ENCODE measurements at places on chromosomes 6 and 20. TPM values are rescaled to one million over a fixed set of nuclear protein-coding genes. Genes with fewer than 3 reads are reported as not detected.

Gene SPATS1
- not detected for total RNA-seq

- H3K4me3 ChIP-seq: no peak overlapping the region
- no peak for DNase-seq
- no peak overlapping the region for H3K27ac ChIP-seq
- no peaks in the 10 kb centered on the region for H3K4me1 ChIP-seq
- no peaks in the 10 kb centered on the region for H3K27me3 ChIP-seq
- H3K36me3 ChIP-seq: peaks cover 38% of the 10 kb centered on the region
Observed at GRCh38 chr6:163565140-163565539, 150.6 kb downstream of the QKI start.

Gene RCAN2
- total RNA-seq: 0.44 TPM

GRCh38 chr20:19824861-19825260, 66.8 kb downstream of the RIN2 start:
- no peak for DNase-seq
- H3K4me1 ChIP-seq: peaks cover 6% of the 10 kb centered on the region
- H3K4me3 ChIP-seq: no peak overlapping the region
- H3K27ac ChIP-seq: no peak overlapping the region
- no peaks in the 10 kb centered on the region for H3K36me3 ChIP-seq

Gene MAFB
- total RNA-seq: not detected

Gene TRIM40
- total RNA-seq: not detected

GRCh38 chr6:90411292-90411781, 114.7 kb upstream of the BACH2 start:
- DNase-seq: peak; percentile 95
- peaks cover 28% of the 10 kb centered on the region for H3K4me1 ChIP-seq
- no peaks in the 10 kb centered on the region for H3K27me3 ChIP-seq
- no peak overlapping the region for H3K4me3 ChIP-seq
- H3K27ac ChIP-seq: peak overlapping the region; percentile 73

Gene ARMH2
- total RNA-seq: not detected

GRCh38 chr6:95087394-95088097, 489.8 kb upstream of the MANEA start:
- no peak overlapping the region for H3K27ac ChIP-seq
- H3K4me1 ChIP-seq: no peaks in the 10 kb centered on the region
- H3K36me3 ChIP-seq: no peaks in the 10 kb centered on the region

- H3K27me3 ChIP-seq: no peaks in the 10 kb centered on the region
- H3K4me3 ChIP-seq: no peak overlapping the region
- no peaks in the 10 kb centered on the region for H3K36me3 ChIP-seq
- no peak for DNase-seq
Observed at GRCh38 chr6:22765015-22765414, 195.6 kb downstream of the HDGFL1 start.

Gene PARD6B
- 80.3 TPM for total RNA-seq

Gene LAMA2
- 2.3 TPM for total RNA-seq

- no peak for DNase-seq
- H3K27me3 ChIP-seq: no peaks in the 10 kb centered on the region
- no peak overlapping the region for H3K27ac ChIP-seq
- H3K4me3 ChIP-seq: no peak overlapping the region
- peaks cover 23% of the 10 kb centered on the region for H3K4me1 ChIP-seq
- H3K36me3 ChIP-seq: peaks cover 13% of the 10 kb centered on the region
Observed at GRCh38 chr6:20538907-20539306, 4.7 kb downstream of the CDKAL1 start.

Gene OR2H1
- total RNA-seq: not detected

Gene TRAPPC3L
- not detected for total RNA-seq

DNA sequence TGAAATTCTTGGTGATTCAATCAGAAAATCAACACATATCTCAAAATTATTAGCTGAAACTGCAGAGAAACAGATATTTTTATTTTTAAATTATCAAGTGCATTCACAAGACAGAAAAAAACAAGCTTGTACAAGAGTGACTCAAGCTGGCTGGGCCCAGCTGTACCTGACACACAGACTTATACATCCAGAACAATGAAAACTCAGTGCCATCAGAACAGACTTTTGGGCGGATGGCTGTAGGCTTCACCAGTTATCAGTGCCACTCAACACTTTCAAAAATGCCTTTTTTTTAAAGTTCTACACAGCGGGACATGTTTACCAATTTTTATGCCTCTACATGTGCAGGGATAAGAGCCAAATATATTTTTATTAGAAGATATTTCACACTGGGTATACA, 102.8 kb downstream of the MYB start:
- no peak overlapping the region for H3K27ac ChIP-seq
- no peaks in the 10 kb centered on the region for H3K36me3 ChIP-seq
- H3K4me1 ChIP-seq: no peaks in the 10 kb centered on the region
- no peak for DNase-seq
- no peaks in the 10 kb centered on the region for H3K27me3 ChIP-seq
- H3K4me3 ChIP-seq: no peak overlapping the region

- H3K27ac ChIP-seq: peak overlapping the region; percentile 97
- H3K36me3 ChIP-seq: no peaks in the 10 kb centered on the region
- no peak overlapping the region for H3K4me3 ChIP-seq
- no peak for DNase-seq
- H3K4me1 ChIP-seq: peaks cover 79% of the 10 kb centered on the region
Observed at GRCh38 chr20:49791165-49791564, 21.5 kb upstream of the SLC9A8 start.

DNA sequence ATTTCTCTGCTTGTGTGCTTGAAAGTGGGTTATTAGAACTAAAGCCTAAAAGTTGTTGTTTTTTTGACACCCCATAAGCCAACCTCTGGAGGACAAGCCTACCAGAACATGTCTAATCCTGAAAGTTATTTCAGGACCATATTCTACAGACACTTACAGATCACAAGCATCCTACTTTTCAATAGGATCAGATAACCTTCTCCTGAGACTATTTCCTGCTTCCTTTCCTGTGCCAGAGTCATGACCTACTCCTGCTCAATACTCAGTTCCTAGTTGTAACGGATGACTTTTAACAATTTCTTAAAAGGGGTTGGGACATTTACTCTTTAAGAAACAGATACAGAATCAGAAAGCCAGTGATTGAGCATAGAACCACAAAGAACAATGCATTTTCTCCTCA, 5.3 kb upstream of the FILIP1 start:
- no peak overlapping the region for H3K27ac ChIP-seq
- H3K27me3 ChIP-seq: no peaks in the 10 kb centered on the region
- H3K4me1 ChIP-seq: no peaks in the 10 kb centered on the region
- H3K36me3 ChIP-seq: no peaks in the 10 kb centered on the region

- no peaks in the 10 kb centered on the region for H3K36me3 ChIP-seq
- 0 out of 2 replicates have a peak, but pooled peaks cover 6% of the 10 kb centered on the region for H3K4me1 ChIP-seq
- peak; percentile 52 for DNase-seq
- peaks cover 24% of the 10 kb centered on the region for H3K27me3 ChIP-seq
- no peak overlapping the region for H3K27ac ChIP-seq
Observed at GRCh38 chr6:46491628-46492547, 639 bp upstream of the RCAN2 start.

DNA sequence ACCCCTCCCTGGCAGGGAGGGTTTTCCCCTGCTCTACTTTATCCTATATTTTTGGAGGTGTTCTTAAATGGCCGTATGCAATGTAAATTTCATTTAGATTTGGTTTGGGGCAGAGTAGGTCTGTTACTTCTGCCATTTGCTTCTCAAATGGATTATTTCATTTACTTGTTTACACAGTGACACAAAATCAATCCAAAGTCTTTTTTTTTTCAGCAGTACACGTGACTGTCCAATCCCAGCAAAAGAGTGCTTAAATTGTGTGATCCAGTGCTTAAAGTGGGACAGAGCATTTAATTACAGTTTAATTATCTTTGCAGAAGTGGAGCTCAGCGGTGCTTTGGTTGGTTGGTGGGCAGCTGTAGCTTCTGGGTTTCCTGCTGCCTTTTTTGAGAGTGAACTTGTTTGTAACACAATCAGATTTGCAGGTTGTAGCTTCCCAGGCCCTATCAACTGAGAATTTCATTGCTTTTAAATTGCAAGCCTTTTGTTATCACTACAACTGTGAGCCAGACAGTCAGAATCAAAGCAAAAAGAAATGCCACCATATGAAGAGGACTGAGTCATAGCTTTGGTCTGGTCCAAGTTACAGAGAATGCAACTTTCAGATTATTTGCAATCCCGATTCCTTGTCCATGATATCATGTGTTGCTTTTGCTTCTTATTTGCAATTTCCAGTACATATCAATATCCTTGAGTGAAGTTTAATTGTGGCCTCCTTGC, 216.9 kb downstream of the DOK5 start:
- H3K36me3 ChIP-seq: no peaks in the 10 kb centered on the region
- no peaks in the 10 kb centered on the region for H3K4me1 ChIP-seq
- no peak overlapping the region for H3K4me3 ChIP-seq

DNA sequence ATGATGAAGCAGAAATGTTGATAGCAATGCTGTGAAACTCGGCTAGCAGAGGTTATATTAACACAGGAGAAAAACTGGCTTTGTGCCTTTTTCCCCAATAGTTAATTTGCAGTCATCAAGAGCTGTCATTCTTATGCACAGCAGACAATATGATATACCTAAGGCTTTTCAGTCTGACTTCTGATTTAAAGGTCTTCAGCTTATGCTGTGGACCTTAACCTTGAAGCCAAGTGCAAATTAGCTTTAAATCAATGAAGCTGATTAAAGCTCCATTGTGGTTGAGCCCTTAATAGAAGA, 171.6 kb upstream of the ID4 start:
- no peak overlapping the region for H3K27ac ChIP-seq
- no peak for DNase-seq
- no peaks in the 10 kb centered on the region for H3K36me3 ChIP-seq
- no peak overlapping the region for H3K4me3 ChIP-seq
- no peaks in the 10 kb centered on the region for H3K4me1 ChIP-seq

DNA sequence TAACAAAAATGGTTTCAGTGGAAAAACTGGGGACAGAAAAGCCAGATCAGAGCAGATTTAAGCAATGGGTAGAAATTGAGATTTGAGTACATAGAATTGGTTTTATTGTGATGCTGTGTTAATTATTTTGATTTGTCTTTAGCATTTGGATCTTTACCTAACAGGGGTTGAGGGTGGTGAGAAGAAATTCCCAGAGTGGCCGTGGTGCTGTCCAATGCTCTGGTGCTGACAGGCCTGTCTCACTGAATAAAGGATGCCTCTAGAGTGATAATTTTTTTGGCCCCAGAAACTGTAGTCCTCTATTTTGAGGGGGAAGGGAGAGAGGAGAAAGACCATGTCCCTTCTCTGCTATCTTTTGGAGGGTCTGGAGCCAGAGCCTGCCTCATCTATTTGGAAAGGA, 79.1 kb downstream of the LYRM2 start:
- DNase-seq: no peak
- peaks cover 7% of the 10 kb centered on the region for H3K27me3 ChIP-seq
- H3K36me3 ChIP-seq: no peaks in the 10 kb centered on the region
- no peaks in the 10 kb centered on the region for H3K4me1 ChIP-seq
- H3K4me3 ChIP-seq: no peak overlapping the region

Gene IPCEF1
- total RNA-seq: 0.57 TPM

- H3K27ac ChIP-seq: no peak overlapping the region
- peaks cover 35% of the 10 kb centered on the region for H3K36me3 ChIP-seq
- H3K4me1 ChIP-seq: peaks cover 26% of the 10 kb centered on the region
- H3K27me3 ChIP-seq: no peaks in the 10 kb centered on the region
- DNase-seq: no peak
Observed at GRCh38 chr6:53520320-53520928, 24.5 kb downstream of the GCLC start.

DNA sequence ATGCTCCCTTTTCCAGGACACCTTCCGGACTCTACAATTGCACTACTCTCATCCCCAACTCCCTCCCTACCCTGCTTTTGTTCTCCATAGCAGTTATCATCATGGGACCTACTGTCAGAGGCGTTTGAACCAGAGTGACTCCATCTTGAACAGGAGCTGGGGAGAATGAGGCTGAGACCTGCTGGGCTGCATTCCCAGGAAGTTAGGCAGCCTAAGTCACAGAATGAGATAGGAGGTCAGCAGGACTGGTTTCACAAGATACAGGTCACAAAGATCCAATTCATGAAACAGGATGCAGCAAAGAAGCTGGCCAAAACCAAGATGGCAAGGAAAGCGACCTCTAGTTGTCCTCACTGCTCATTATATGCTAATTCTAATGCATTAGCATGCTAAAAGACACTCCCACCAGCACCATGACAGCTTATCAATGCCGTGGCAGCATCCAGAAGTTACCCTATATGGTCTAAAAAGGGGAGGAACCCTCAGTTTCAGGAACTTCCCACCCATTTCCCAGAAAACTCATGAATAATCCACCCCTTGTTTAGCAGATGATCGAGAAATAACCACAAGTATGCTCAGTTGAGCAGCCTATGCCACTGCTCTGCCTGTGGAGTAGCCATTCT, 15.6 kb downstream of the SLC13A3 start:
- no peaks in the 10 kb centered on the region for H3K27me3 ChIP-seq
- peak; percentile 43 for DNase-seq
- H3K36me3 ChIP-seq: no peaks in the 10 kb centered on the region
- no peak overlapping the region for H3K4me3 ChIP-seq
- H3K4me1 ChIP-seq: peaks cover 25% of the 10 kb centered on the region
- H3K27ac ChIP-seq: no peak overlapping the region

DNA sequence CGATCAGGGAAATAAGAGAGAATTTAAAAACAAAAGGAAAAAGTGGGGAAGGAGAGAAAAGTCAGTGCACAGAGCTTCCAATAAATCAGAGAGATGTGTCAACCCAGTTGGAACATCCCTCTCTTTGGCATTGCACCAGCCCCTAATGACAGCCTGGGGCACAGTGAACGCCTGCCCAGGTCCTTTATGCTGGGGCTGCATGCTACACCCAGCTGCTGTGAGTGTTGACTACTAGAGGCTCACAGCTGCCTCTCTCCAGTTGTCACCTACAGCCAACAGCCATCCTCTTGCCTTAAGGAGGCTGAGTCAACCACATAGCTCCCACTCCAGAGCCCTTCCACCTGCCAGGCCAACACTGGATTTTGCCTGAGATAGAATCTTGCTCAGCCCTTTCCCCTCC, 19.0 kb downstream of the OR2H2 start:
- H3K4me3 ChIP-seq: no peak overlapping the region
- H3K27me3 ChIP-seq: no peaks in the 10 kb centered on the region
- H3K36me3 ChIP-seq: no peaks in the 10 kb centered on the region

Gene RAB23
- total RNA-seq: 9.3 TPM

Gene ZBTB12
- 16.2 TPM for total RNA-seq

DNA sequence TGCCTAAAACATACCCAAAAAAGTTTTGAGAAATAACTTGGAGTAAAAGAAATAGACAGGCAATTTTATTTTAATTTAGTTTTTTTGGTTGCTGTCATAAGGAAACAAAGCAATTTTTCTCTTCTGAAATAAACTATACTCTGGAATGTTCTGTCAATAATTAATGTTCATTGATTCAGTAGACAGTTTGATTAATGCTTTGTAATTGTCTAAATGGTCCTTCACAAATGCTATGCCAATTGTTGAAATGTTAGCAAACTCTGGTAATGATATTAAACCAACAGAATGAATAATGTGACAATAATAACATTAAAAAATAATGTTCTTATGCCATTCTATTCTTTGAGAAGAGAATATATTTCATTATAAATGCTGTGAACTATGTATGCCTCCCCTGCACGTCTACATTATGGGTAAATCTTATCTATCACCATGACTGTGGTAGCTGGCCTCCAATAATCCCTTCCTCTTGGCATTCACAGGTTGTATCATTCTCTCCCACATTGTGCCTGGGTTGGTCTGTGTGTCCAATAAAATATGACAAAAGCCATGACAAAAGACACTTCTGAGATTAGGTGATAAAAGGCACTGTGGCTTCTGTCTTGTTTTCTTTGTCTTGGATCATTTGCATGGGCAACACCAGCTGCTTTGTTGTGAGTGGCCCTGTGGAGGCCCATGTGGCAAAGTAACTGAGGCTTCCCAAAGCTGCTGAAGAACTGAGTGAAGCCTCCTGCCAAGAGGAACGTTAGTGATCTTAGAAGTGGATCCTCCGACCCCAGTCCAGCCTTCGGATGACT, 25.1 kb downstream of the IL20RA start:
- H3K27ac ChIP-seq: no peak overlapping the region
- H3K4me3 ChIP-seq: no peak overlapping the region
- H3K27me3 ChIP-seq: no peaks in the 10 kb centered on the region
- peaks cover 32% of the 10 kb centered on the region for H3K4me1 ChIP-seq

Gene BACH2
- total RNA-seq: 4.2 TPM
